ENCODE measurements at places on chromosomes 2 and 18.

- no peak for DNase-seq
Observed at GRCh38 chr18:48896875-48897511, 53.8 kb downstream of the SMAD7 start.

DNA sequence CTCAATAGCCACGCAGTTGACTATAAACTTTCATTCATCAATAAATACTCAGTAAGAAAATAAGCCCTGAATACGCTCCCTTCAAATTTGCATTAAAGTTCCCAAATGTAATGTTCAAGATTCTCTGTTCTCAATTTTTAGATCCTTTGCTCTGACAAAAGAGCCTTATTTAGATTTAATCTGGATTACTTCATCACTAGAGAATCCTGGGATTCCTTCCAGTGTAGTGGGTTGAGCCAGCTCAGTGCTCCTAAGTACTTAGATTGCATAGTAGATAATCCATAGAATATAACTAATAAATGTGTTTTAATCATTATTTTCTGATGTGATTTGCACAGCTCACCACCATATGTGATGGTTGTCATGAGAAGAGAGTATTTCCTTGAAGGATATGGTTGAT lies 1286.2 kb downstream of the SUCLG1 start:
- DNase-seq: no peak

DNA sequence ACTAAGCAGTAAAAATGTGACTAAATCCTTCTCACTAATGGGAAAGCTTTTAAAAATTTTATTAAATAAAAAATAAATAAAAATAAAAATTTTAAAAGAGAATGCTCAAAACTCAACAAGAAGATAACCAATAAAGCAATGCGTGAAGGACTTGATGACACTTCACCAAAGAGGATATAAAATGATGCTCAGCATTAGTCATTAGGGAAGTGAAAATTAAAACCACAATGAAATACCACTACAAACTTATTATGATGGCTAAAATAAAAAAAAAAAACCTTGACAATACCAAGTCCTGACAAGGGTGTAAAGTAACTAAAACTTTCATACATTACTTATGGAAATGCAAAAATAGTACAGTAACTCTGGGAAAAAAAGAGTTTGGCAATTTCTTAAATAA lies 3.3 kb upstream of the WDR75 start:
- DNase-seq: no peak

DNA sequence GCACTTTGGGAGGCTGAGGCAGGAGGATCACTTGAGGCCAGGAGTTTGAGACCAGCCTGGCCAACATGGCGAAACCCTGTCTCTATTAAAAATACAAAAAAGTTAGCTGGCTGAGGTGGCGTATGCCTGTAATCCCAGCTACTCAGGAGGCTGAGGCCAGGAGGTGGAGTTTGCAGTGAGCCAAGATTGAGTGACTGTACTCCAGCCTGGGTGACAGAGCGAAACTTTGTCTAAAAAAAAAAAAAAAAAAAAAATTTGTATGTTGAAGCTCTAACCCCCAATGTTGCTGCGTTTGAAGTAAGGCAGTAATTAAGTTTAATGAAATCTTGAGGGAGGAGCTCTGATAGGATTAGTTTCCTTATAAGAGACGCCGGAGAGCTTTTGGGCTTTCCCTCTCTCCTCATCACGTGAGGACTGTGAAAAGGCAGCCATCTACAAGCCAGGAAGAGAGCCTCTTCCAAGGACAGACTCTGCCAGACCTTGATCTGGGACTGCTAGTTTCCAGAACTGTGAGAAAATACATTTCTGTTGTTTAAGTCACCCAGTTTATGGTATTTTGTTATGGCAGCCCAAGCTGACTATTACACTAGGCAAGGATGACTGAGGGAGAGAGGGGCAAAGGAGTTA lies 11.5 kb upstream of the PNPT1 start:
- DNase-seq: no peak

DNA sequence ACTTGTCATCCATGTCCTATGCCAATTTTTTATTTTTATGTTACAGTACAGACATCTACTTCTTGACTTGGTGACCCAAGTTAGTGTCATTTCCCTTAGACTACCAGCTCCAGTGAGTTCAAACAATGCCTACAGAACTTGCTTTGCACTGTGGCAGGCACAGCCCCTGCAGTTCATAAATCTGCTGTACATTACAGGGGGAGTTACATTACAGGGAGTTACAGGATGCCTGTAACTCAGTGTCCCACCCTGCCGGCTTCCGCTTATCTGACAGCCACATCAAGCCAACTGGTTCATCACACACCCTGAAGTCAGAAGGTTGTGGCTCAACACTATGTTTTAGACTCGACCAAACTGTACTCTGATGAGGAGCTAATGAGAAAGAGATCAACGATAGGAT lies 7.8 kb upstream of the NPAS2 start:
- DNase-seq: no peak

GRCh38 chr18:58298251-58299134 lies 254.5 kb downstream of the NEDD4L start:
- no peak for DNase-seq

Measured in AG09309 (cell line).